A172 (cell line): ENCODE measurements at places on chromosomes 4 and X. TPM values are rescaled to one million over a fixed set of nuclear protein-coding genes. Genes with fewer than 3 reads are reported as not detected.

DNA sequence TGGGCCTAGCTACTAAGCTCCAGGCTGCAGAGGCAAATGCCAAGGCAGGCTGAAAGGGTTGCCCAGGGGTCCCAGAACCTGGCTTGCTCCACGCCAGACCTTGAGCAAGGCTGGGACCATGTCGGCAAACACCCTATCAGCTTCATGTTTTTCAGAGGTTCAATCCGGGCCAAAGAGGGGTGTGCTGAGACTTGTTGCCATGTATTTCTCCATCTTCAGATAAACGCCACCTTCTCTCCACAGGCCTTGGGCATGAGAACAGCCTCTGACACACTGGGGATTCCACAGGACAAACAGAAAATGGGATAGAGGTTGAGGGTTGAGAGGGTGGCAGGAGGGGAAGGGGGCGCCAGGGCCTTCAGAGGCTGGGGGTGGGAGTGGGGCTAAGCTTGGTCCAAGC, 8.6 kb downstream of the PJA1 start:
- no peak for DNase-seq

DNA sequence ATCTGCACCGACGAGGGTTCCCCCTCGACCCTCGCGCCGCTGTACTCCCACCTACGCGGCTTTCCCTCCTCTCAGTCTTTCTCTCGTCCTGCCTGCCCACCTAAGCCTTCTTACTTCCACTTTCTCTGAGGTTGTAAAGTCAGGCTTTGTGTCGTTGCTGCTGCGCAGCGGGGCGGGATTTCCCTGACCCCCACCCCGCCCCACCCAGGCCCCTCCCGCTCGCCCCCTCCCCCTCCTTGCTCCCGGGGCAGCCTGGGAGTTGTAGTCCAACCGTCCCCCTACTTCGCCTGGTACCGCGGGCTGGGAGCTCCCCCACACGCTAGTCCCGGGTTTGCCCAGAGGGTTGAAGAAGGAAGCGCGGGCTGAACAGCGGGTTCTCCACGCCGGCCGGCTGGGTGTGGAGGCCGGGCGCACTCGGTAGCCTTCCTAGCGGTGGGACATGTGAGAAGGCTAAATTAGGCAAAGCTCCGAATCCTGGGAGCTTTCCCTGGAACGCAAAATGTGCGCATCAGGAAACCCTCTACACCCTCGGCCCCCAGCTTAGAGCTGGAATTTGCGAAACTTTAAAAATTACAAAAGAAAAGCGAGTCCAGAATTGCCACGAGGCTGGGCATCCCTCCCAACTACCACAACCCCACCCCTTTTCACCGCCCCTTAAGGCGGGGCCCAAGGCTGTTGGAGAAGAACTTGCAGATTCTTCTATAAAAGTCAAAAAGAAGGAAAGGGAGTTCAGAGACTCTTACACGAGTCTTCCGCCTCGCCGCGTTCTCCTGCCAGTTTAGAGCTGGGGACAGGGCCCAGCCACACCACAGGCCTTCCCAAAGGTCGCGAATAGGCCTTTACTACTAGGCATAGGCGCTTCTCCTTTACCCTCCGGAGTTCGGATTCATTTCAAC, at the start of gene ATP11C:
TSS of gene ATP11C (minus strand) at position 153 of the 896 bp plus-strand sequence. CDS start 1,011 bp downstream, outside the sequence.
- DNase-seq, result peak; percentile 40

GRCh38 chr4:59387759-59388758, 1812.1 kb upstream of the ADGRL3 start:
- DNase-seq, result no peak

The CASP6 gene
- total RNA-seq, result 73.2 and 74.0 TPM in 2 replicates

The MAGEC1 gene
- total RNA-seq, result not detected in 2 replicates
